ENCODE measurements at places on chromosomes 2 and 18.

DNA sequence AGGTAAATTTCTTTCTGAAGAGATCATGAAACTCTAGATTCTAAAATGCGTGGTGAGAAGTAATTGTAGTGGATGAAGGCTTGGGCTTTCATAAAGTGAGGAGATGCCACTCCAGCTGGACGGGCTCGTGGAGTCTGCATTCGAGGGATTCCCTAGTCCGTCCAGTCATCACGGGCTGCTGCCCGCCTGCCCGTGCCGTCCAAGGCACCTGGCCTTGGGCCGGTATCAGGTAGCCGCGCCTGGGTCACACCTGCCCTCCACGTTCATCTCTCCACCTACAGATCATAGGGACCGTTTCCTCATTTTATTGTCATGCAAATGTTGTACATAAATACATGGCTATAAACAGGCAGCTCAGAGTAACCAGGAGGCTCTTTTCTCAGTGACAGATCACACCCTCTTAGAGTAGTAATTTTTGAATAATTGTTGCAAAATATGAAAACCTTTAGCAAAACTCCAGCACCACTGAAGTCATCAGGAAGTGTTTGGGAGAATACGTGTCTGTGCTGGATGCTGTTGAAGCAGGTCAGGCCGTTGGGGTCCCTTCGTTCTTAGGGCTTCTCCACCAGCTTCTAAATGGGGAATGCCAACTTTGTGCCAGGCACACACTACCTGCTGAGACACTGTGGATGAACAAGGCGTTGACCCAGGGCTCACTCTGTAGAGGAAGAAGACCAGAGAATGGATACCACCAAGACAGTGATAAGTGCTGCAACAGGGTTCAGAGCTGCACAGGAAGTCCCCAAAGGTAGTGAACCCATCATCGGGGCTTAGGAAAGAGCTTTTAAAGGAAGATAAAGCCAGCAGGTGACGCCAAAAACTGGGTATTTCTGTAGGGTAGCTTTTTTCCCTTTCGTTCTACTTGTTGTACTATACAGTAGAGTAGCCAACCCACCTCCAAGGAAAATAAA lies 112.5 kb downstream of the FAM210A start:
- H3K27me3 ChIP-seq = no peaks in the 10 kb centered on the region
- DNase-seq = no peak
- no peaks in the 10 kb centered on the region for H3K36me3 ChIP-seq
- H3K27ac ChIP-seq = peak overlapping the region; percentile 90
- peak overlapping the region; percentile 78 for H3K4me3 ChIP-seq

DNA sequence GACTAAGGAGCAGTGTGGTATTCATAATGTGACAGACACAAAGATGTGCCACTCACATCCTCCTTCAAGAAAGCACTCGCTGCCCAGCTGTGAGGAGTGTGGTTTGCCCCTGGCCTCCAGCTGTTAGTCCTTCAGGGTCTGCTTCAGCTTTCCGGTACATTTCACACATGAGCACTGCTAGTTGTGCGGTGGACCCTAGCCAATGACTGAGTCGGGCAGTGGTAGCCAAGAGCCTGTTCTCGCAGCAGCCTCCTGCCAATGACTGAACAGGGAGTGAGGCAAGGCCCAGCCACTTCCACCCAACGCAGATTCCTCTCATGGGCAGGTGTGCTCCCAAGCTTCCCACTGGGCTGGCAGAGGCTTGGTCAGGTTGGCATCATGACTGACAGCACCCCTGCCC lies 254.3 kb downstream of the RBM43 start:
- no peak for DNase-seq
- no peaks in the 10 kb centered on the region for H3K36me3 ChIP-seq
- no peak overlapping the region for H3K4me3 ChIP-seq

GRCh38 chr2:124542932-124543640 lies 518.0 kb downstream of the CNTNAP5 start:
- no peaks in the 10 kb centered on the region for H3K4me1 ChIP-seq
- DNase-seq = no peak
- H3K27me3 ChIP-seq = no peaks in the 10 kb centered on the region
- no peaks in the 10 kb centered on the region for H3K36me3 ChIP-seq
- no peak overlapping the region for H3K27ac ChIP-seq
- H3K4me3 ChIP-seq = no peak overlapping the region

DNA sequence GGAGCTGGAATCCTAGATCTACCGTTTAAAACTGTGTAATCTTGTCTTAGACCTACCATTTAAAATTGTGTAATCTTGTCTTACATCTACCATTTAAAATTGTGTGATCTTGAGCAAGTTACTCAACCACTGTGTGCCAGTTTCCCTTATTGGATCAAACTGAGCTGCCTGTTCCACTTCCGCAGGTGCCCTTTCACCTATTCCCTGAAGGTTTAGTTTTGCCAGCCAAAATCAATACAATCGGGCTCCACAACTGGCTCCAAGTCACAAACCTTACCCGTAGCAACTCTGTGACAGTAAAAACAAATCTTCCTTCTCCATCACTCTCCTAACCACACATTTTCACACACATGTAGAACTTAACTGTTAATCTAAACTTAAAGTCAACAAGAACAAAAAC lies 20.1 kb downstream of the DOCK10 start:
- H3K4me1 ChIP-seq = peaks cover 57% of the 10 kb centered on the region
- no peak overlapping the region for H3K27ac ChIP-seq
- no peak for DNase-seq
- H3K4me3 ChIP-seq = no peak overlapping the region

DNA sequence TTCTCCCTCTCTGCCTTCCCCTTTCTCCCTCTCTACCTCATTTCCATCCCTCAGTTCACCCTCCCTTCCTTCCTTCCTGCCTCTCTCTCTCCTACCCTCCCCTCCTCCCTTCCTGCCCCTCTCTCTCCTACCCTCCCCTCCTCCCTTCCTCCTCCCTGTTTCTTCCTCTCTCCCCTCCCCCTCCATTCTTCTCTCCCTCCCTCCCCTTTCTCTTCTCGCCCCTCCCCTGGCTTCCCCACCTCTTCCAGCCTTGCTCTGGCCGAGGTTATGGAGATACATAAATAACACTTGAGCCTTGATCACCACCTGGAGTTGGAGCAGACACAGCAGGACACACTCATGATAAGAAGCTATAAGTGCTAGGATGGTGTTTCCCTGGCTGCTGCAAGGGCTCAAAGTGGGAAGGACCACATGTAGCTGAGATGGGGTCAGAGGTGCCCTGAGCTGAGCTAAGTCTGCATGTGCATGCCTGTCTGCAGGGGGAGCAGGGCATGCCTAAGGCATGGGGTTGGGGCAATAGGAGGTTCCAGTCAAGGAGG lies 326.1 kb upstream of the HS6ST1 start:
- H3K36me3 ChIP-seq = no peaks in the 10 kb centered on the region
- no peak overlapping the region for H3K27ac ChIP-seq
- H3K4me1 ChIP-seq = no peaks in the 10 kb centered on the region
- no peak for DNase-seq

DNA sequence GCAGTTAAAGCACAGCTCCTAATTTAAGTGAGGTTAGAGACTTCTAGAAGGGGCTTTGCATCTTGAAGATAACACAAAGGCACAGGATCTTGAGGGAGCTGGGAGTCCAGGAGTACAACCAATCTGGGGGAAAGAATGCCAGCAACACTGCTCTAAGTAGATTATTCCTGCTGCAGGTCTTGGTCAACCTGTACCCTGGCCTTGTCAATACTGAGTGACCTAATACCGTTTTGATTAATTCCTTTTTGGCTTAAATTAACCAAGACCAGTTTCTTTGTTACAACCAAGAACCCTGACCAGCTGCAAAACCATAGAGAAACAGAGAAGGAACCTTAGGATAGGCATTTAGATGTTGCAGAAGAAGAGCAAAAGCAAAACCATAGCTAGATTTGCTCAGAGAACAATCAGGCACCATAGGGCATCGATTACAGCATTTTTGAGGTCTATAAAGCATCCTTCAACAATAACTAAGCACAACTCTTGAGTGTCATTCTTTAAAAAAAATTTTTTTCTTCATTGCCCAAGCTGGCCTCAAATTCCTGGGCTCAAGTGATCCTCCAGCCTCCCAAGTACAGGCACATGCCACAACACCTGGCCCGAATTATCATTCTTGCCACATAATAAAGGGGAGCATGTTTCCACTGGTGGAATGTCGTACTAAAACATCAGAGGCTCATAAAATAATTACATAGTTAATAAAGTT lies 6.3 kb downstream of the STARD7 start:
- H3K36me3 ChIP-seq = peaks cover 54% of the 10 kb centered on the region
- DNase-seq = no peak
- no peaks in the 10 kb centered on the region for H3K27me3 ChIP-seq

All from activated T-helper 2 cell treated with anti-CD3 and anti-CD28 coated beads, Interferon-gamma antibody, Interleukin-2, Interleukin-4, amounts not matched to agents 10 μg/mL and 5 μg/mL and 100 μg/mL, durations not matched to agents 14 hours and 24 hours and 36 hours (primary cell).